Lower lobe of right lung (tissue), 2 donors: ENCODE measurements at places on chromosomes 3 and 15. TPM values are rescaled to one million over a fixed set of nuclear protein-coding genes. Genes with fewer than 3 reads are reported as not detected.

GRCh38 chr3:12963922-12964701 is 109.1 kb downstream of the IQSEC1 start:
- H3K4me1 ChIP-seq, result peaks cover 85% of the 10 kb centered on the region
- DNase-seq, result no peak
- peaks cover 5% of the 10 kb centered on the region for H3K36me3 ChIP-seq
- H3K27ac ChIP-seq, result peak overlapping the region; percentile 51
- no peaks in the 10 kb centered on the region for H3K27me3 ChIP-seq
- no peak overlapping the region for H3K4me3 ChIP-seq

DNA sequence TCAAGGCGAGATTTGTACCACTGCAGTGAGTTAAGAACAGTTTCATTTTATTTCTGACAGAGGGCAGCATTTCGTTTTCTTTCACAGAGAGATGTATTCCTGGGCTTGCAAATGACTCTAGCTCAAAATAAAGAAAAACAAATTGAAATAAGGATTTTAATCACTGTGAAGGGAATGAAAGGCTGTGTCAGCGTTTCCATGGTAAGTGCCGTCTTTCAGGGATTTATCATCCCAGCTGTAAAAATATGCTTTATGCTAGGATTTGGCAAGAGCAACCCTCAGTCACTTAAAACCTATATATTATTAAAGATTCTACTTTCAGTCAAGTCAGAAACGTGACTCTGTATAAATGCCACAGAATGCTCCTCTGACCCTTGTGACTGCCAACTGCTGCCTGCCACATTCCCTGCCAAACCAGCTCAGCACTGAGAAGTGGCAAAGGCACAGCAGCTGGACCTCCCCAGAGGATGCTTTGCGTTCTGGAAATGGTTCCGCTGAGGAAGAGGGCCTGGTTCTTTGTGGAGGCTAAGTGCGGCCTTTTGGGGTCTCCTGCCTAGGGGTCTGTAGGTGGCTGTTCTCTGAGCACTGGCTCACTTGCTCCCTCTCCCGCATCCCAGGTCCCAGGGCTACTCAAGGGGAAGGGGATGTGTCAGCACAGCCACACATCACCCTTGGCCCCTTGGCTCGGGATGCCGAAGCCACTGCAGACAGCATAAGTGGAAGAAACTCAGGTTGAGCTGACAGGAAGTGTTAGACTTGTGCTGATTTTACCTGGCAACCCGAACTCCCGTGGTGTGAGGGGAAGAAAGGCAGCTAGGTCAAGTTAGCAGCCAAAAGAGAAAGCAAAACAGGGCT is 56.6 kb upstream of the POMGNT2 start:
- no peak overlapping the region for H3K4me3 ChIP-seq
- H3K27ac ChIP-seq, result peak overlapping the region; percentile 76
- H3K27me3 ChIP-seq, result no peaks in the 10 kb centered on the region
- DNase-seq, result no peak
- peaks cover 17% of the 10 kb centered on the region for H3K4me1 ChIP-seq
- H3K36me3 ChIP-seq, result no peaks in the 10 kb centered on the region

DNA sequence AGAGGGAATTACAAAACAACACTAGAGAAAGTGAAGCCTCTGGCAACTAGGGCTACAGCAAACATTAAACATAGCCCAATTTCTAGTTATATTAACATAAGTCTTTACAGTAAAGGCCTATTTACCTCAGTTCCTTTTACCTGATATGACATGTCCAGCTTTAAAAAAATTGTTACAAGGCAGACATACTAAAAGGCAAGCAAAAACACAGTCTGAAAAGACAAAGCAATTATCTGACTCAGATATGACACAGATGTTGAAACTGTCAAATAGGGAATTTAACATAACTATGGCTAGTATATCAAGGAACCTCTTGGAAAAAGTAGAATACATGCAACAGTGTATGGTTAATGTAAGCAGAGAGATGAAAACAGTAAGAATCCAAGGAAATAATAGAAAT is 238.6 kb downstream of the RAP2B start:
- DNase-seq, result no peak
- peaks cover 19% of the 10 kb centered on the region for H3K4me1 ChIP-seq
- no peaks in the 10 kb centered on the region for H3K27me3 ChIP-seq
- H3K36me3 ChIP-seq, result no peaks in the 10 kb centered on the region
- no peak overlapping the region for H3K4me3 ChIP-seq

DNA sequence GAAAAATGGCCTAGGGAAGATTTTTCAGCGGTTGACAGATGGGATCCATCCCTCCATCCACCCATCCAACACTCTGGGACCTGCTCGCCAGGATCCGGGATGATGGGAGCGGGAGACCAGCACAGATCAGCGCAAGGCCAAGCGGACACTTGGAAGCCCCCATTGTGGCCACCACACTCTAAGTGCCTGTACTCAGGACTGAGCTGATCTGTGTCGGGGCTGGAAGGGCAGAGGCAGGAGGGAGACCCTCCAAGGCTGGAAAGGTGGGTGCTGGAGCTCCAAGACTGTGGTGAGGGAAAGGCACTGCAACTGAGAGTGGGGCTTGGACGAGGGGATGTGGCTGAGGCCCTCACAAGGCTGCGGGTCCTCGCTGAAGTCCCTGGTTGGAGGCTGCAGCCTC is 91.8 kb upstream of the TRPM1 start:
- H3K27me3 ChIP-seq, result no peaks in the 10 kb centered on the region
- H3K36me3 ChIP-seq, result no peaks in the 10 kb centered on the region
- H3K4me1 ChIP-seq, result no peaks in the 10 kb centered on the region
- H3K27ac ChIP-seq, result no peak overlapping the region

DNA sequence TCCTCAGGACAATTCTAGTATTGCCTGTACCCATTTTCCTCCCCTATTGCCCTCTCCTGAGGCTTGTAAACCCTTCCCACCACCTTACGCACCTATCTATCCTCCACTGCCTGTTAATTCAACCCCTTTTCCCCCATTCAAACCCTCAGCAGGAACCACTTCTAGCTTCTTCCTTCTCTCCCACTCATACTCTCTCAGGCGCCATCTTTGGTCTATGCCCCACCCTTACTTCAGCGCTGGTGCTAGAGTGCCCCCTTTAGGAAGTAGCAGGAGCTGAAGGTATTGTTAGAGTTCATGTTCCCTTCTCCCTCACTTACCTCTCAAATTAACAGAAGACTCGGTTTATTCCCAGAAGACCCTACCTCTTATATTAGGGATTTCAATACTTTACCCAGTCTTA is 121.8 kb upstream of the NLGN1 start:
- no peak for DNase-seq
- H3K36me3 ChIP-seq, result no peaks in the 10 kb centered on the region
- no peaks in the 10 kb centered on the region for H3K4me1 ChIP-seq

DNA sequence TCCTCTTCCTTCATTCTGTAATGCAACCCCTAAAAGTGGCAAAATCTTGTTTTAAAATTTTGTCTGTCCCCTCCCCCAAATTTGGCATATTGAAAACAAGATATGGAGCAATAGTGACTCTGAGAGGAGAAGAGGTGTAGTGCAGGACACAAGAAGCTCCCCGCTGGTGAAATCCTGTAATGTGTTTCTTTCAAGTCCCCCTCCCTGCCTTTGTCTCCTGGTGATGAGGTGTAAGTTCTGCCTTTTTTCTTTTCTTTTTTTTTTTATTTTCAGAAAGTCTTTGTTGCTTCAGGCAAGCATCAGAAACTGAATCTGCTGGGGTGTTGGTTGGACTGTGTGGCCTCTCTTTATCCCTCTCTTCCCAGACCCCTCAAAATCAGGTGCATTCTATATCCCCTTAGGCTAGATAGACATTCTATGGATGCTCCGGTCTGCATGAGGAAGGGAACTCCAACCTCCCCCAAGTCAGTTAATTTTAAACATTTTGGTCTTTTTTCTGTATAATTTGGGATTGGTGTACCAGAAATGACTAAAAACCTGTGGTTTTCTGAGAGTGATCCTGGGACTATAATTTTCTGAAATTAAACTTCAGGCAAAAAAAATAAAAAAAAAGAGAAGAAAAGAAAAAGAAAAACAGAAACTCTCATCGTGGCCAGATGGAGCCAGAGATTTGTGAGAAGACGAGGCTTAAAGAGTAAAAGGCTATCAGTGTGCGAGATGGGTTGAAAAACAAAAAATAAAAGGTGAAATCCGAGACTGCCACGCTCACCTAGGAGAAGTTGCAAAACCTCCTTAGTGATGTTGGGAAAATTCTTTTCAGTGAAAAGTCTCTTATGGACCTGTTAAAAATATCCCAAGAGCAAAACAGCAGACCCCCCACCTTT is 21.4 kb downstream of the ACKR2 start:
- H3K27me3 ChIP-seq, result peaks cover 5% of the 10 kb centered on the region
- H3K4me3 ChIP-seq, result no peak overlapping the region
- DNase-seq, result no peak
- no peaks in the 10 kb centered on the region for H3K36me3 ChIP-seq

- H3K4me3 ChIP-seq, result peak overlapping the region; percentile 43
- no peaks in the 10 kb centered on the region for H3K36me3 ChIP-seq
- no peak for DNase-seq
Measured at GRCh38 chr15:66935688-66936087, 129.7 kb upstream of the SMAD3 start.

DNA sequence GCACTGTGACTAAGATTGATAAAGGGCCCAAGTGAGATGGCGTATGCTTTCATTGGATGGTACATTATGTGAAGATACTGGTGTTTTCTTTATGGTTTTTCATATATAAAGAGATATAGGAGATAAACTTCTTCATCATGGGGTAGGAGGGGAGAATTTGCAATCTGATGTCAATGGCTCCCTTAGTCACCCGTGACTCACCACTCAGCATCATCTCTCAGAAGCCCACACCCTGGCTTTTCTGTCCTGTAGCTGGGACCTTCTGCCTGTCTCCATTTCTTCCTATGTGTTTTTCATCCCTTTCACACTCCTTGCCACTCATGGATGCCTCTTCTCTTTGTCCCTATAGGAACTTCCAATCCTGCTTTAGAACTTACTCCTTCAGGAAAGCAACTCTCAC is 114.3 kb upstream of the SEMA6D start:
- H3K4me1 ChIP-seq, result no peaks in the 10 kb centered on the region
- H3K27ac ChIP-seq, result no peak overlapping the region
- DNase-seq, result no peak
- no peaks in the 10 kb centered on the region for H3K36me3 ChIP-seq

- H3K4me1 ChIP-seq, result peaks cover 11% of the 10 kb centered on the region
- no peak overlapping the region for H3K4me3 ChIP-seq
- peaks cover 23% of the 10 kb centered on the region for H3K36me3 ChIP-seq
- no peak overlapping the region for H3K27ac ChIP-seq
Measured at GRCh38 chr15:40782609-40783227, 12.9 kb downstream of the C15orf62 start.

DNA sequence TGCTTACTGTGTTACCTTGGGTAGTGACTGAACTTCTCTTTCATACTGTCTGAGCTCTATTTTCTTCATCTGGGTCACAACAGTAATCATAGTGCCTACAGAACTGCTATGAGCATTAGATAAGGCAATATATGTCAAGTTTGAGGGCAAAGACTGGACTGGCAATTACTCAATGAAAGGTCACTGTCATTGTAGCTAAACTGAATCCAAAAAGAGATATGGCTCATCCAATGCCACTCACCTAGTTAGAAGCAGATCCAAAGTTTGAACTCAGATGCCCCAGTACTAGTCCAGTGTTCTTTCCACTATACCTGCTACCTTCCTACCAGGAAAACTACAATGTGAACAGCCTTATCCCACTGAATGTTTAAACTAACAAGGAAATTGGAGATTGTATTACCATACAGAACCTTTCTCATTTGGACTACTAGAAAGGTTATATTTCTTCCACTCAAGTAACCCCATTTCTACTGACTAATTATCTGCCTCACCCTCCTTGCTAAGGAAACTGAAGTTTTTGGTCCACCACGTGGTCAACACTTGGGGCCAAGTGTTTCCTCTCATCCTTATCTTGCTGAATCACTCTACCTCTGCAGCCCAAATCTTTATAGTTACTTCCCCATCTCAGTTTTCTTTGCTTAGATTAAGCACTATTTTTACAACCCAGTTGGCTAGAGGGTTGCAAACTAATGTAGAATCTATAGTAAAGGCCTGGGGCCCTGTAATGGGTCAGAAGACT is 202.3 kb upstream of the LPP start:
- H3K4me3 ChIP-seq, result no peak overlapping the region
- H3K4me1 ChIP-seq, result peaks cover 19% of the 10 kb centered on the region
- no peaks in the 10 kb centered on the region for H3K36me3 ChIP-seq
- no peaks in the 10 kb centered on the region for H3K27me3 ChIP-seq
- no peak for DNase-seq
- no peak overlapping the region for H3K27ac ChIP-seq

DNA sequence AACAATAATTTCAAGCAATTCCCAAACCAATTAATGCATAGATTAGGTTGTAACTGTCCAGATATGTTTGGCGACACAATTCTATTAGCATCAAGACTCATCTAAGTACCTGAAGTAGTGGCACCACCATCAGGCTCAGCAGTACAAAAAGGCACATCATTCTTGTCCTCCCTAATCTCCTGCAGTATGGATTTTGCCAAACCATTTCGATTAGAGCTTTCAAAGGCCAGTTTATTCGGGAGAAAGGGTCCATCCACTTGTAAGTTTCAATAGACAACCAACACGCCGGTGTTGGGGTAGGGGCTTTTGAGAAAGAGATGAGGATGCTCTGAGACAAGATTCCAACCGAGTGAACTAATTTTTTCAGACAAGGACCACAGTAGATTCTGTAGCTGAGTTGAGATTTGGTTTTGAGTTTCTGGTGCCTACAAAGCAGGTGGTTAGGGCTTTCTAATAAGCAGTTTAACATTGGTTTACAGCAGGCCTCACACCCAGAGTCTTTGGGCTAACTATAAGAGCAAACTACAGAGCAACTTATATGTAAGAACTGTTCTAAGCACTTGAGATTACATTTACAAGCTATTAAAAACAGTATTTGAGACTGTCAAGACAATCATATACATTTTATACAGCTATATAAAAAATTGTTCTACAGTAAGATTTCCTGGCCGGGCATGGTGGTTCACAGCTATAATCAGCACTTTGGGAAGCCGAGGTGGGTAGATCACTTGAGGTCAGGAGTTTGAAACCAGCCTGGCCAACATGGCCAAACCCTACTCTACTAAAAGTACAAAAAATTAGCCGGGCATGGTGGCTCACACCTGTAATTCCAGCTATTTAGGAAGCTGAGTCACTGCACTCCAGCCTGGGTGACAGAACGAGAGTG is 4.5 kb downstream of the RPL22L1 start:
- peaks cover 36% of the 10 kb centered on the region for H3K36me3 ChIP-seq
- H3K27ac ChIP-seq, result no peak overlapping the region

- no peak overlapping the region for H3K27ac ChIP-seq
- no peak overlapping the region for H3K4me3 ChIP-seq
- no peak for DNase-seq
- no peaks in the 10 kb centered on the region for H3K27me3 ChIP-seq
- H3K36me3 ChIP-seq, result no peaks in the 10 kb centered on the region
Measured at GRCh38 chr3:13894096-13894806, 14.4 kb upstream of the WNT7A start.

- DNase-seq, result no peak
- peaks cover 22% of the 10 kb centered on the region for H3K27me3 ChIP-seq
- H3K4me1 ChIP-seq, result peaks cover 8% of the 10 kb centered on the region
- no peak overlapping the region for H3K27ac ChIP-seq
- H3K4me3 ChIP-seq, result no peak overlapping the region
- no peaks in the 10 kb centered on the region for H3K36me3 ChIP-seq
Measured at GRCh38 chr3:39505866-39506742, 38.6 kb downstream of the MOBP start.

NEIL1 gene
- 43.7 TPM for total RNA-seq

GRCh38 chr3:182597621-182598041 is 195.7 kb upstream of the ATP11B start:
- H3K27ac ChIP-seq, result no peak overlapping the region
- H3K27me3 ChIP-seq, result no peaks in the 10 kb centered on the region
- H3K4me3 ChIP-seq, result no peak overlapping the region
- no peaks in the 10 kb centered on the region for H3K36me3 ChIP-seq
- no peaks in the 10 kb centered on the region for H3K4me1 ChIP-seq

GRCh38 chr15:43215961-43216360 is 4.9 kb downstream of the EPB42 start:
- H3K36me3 ChIP-seq, result no peaks in the 10 kb centered on the region
- H3K4me1 ChIP-seq, result no peaks in the 10 kb centered on the region
- H3K4me3 ChIP-seq, result no peak overlapping the region
- peaks cover 5% of the 10 kb centered on the region for H3K27me3 ChIP-seq
- H3K27ac ChIP-seq, result no peak overlapping the region

ACOX2 gene
- total RNA-seq, result 20.2 TPM

DUOXA1 gene
- 131 TPM for total RNA-seq
